ENCODE measurements at places on chromosomes 7 and 10.
A peak's percentile ranks its signal among the peaks of the same experiment; 100 is the strongest.

DNA sequence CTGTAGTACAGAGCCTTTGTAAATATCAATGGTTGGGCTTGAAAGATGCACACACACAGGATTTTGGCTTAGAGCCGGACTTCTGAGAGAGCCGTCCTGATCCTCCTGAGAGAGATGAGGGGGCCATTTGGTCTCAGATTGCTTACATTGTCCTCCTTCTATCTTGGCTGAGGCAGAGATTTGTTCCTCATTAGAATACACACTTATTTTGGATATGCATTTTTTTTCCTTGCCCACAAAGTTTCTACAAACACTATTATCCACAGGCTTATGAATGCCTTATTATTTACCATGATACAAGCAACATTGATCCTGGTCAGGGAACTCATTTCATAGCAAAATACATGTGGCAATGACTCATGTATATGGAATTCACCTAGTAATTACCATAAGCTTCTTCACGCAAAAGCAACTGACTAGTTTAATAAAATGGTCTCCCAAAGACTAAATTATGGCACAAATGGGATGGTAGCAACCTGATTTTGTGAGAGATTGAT is 175.3 kb downstream of the MDFIC start:
- DNase-seq: no peak

DNA sequence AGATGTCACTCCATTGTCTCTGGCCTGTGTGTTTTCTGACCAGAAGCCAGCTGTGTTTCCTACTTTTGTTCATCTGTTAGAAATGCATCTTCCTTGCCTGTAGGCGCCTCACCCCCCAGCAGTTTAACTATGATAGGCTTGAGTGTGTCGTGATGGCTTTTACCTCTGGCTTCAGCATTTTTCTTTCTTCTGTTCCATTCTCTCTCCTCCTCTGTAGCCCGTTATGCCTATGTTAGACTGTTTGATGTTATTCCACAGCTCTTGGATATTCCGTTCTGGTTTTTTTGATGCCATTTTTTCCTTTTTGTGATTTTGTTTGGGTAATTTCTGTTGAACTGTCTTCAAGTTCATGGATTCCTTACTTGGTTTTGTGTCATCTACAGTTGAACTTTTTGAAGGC is 17.9 kb downstream of the MMP21 start:
- no peak for DNase-seq

- DNase-seq: no peak
These were observed 27.3 kb upstream of the ANK3 start for GRCh38 chr10:60417024-60417423.

DNA sequence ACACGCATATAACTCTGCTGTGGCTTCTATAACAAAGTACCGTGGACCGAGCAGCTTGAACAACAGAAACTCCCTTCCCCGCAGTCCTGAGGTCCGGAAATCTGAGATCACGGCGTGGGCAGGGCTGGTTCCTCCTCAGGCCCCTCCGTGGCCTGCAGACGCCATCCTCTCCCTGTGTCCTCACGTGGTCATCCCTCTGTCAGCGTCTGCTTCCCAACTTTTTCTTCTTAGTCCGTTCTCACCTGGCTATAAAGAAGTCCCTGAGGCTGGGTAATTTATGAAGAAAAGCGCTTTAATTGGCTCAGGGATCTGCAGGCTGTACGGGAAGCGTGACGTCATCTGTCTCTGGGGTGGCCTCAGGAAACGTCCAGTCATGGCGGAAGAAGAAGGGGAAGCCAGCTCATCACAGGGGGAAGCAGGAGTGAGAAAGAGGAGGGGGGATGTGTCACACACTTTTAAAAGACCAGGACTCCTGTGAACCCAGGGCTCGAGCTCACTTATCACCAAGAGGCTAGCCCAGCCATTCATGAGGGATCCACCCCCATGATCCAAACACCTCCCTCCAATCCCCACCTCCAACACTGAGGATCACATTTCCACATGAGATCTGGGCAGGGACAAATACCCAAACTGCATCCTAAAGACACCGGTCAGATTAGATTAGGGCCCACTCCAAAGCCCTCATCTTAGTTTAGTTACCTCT is 91.2 kb upstream of the INSIG1 start:
- peak; percentile 83 for DNase-seq

- no peak for DNase-seq
These were observed 819.1 kb downstream of the GRID1 start for GRCh38 chr10:85547460-85548023.

DNA sequence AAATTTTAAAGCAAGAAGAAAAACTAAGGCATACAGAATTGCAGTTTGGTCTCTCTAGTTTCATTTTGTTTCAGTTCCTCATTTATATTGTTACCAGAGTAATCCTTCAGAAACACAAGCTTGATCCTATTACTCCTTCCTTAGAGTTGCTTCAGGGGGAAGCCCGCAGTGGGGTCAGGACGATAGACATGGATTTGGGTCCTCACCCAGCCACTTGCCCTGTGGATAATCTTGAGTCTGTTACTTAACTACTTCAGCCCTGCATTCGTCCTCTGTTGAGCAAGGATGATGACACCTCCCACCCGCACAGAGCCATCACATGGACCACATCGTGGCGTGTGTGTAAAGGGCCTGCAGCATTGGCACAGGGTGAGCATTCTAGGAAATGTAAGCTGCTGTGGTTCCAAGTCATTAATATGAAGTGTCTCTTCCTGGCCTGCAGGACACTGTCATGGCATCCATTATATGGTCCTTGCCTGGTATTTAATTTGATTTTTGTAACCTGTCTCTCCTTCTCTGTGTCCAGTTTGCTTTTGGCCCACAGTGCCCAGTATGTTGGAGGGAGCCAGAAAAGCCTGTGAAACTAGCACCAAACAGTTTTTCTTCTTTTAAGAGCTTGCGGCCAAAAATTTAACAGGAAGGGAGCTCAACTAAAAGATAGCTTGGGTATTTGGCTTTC is 111.2 kb downstream of the EEPD1 start:
- peak; percentile 80 for DNase-seq

GRCh38 chr7:77326131-77326530 is 90.0 kb downstream of the GSAP start:
- DNase-seq: no peak

DNA sequence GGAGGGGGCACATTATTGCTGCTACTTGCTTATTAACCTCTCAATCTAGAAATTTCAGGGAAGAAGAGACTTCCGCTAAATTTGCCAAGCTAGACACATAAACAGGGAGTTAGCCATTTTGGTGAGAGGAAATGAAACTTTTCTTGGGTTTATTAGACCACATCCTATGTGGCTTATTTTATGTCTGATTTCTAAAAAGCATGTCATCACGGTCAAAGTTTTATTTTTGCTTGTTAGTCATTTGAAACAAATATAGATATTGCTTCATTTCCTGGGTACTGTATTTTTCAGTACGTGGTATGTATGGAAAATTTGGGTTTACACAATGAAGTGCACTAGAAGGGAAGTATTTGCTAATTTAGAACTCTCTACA is 144.1 kb downstream of the TCF7L2 start:
- no peak for DNase-seq

DNA sequence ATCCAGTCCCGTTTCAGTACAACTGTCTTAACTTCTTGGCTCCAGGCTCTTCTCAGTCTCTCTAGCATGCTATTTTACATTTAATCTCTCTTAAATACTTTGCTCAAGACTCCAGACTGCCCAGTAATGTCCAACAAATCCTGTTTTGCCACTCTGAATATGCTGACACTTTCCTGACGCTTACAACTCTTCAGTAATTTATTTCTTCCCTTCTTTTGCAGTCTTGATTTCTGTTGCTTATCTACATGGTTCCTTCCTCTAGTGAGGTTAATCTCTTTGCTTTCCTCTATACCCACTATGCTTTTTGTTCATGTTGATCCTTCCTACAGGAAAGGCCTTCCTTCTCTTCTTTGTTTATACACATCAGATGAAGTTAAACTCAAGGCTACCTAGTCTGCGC is 23.7 kb downstream of the UMAD1 start:
- no peak for DNase-seq

DNA sequence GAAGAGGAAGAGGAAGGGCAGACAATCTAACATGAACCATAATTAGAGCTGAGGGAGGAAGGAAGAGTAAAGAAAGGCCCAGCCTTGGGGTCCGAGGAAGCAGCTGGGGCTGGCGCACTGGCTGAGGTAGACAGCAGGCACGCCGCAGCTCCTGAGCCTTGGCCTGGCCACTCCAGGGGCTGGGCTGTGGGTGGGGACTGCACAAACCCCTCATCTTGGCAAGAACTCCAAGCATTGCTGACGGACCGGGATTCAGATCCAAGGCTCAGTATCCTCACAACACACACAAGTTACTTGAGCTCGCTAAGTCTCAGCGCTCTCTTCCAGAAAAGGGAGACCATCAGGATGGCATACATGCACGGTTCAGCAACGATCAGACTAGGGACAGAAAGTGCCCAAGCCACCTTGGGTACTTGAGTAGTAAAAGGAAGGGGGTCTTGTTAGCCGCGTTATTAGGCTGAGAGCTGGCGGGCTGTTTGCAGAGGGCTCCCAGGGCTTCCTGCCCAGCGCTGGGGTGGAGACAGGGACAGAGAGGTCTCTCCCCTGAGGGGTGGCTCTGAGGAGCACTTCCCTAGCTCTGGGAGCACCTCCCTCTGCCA is 4.5 kb downstream of the TNS3 start:
- no peak for DNase-seq

DNA sequence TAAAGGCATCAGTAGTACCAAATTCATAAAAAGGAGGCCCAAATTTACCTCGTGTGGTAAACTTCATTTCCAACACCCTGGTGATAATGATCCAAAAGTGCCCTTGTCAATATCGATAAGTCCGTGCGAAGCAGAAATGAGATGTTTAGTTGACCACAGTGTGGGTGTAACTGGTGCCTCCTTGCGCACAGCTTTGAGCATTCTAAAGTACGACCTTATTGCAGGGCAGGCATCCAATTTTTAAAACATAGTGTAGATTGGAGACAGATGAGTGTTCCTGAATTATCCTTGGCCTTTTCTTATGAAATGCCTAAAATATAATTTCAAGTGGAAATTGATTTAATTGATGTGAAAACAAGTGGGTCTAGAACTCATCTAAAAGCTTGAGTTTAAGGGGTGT is 248.4 kb downstream of the TRIL start:
- no peak for DNase-seq

- DNase-seq: no peak
These were observed 26.0 kb upstream of the HIBADH start for GRCh38 chr7:27688646-27689045.

- DNase-seq: no peak
These were observed 274.1 kb downstream of the ZEB1 start for GRCh38 chr10:31593124-31593523.

- no peak for DNase-seq
These were observed 178.0 kb upstream of the IGFBP3 start for GRCh38 chr7:46099076-46099475.

GRCh38 chr7:116426428-116427156 is 72.9 kb upstream of the CAV2 start:
- no peak for DNase-seq

DNA sequence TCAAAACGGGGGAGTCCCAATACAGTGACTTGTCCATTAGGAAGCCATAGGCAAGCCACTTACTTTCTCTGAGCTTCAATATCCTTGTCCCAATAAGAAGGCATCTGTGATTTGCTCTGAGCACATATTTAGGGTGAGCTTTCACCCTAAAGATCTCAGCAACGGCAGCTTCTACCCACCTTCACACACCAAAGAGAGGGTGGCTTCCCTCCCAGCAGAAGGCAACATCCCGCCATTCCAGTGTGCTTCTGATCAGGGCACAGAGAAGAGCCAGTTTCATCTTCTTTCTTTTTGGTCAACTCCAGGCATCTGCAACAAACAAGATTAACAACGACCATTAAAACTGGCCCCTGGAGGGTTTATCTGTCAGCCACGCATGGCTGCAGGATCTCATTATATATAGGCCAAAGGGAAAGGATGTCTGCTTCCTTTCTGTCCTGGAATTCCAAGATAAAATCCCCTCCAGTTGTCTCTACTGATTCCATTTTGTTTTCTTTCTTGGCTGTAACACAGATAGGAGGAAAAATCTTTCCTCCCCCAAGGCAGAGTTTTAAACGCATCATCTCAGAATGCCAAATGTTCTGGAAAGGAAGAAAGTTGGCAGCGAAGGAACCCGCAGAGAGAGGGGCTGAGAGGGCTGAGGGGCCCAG is 491 bp upstream of the SH2D4B start:
- no peak for DNase-seq

DNA sequence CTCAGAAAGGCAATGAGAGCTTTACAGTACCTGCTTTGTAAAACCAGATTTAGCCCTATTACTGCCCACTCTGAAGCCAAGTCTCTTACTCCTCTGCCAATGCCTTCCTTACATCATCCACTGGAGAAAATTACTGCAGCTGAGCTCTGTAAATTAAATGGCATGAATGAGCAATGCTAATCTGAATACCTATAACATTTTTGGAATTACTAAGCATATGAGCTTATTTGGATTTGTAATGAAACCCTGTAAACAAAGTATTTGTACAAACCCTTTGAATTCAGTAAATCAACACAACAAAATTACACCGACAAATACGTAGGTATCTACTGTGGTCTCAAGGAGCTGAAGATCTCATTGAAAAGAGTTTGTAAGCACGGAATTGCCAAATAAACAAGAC is 12.1 kb upstream of the CCNY start:
- no peak for DNase-seq

GRCh38 chr7:34198231-34198641 is 292.9 kb downstream of the BMPER start:
- no peak for DNase-seq

DNA sequence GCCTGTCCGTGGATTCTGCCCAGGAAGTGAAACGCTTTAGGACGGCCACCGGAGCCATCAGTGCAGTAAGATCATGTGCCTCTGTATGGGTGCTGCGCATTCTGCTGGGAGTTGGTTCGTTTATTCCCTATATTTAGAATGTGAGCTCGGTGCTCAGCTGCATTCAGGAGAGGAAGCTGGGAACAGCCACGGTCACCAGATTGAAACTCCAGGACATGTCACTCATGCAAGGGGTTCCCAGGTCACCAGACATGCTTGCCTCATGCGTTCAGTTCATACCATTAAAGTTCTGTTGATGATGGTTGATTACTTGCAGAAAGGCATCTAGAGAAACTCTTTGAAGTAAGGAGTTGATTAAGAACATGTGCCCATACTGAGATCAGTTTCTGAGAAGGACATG is 78.1 kb downstream of the TRRAP start:
- no peak for DNase-seq

- no peak for DNase-seq
These were observed 98.6 kb downstream of the MYOF start for GRCh38 chr10:93383562-93383981.

- no peak for DNase-seq
These were observed 552.1 kb downstream of the TFEC start for GRCh38 chr7:115478426-115478825.

- peak; percentile 82 for DNase-seq
These were observed 8.8 kb upstream of the INTS1 start for GRCh38 chr7:1512781-1513656.

GRCh38 chr10:5206799-5207198 is 10.2 kb downstream of the AKR1C4 start:
- DNase-seq: no peak

DNA sequence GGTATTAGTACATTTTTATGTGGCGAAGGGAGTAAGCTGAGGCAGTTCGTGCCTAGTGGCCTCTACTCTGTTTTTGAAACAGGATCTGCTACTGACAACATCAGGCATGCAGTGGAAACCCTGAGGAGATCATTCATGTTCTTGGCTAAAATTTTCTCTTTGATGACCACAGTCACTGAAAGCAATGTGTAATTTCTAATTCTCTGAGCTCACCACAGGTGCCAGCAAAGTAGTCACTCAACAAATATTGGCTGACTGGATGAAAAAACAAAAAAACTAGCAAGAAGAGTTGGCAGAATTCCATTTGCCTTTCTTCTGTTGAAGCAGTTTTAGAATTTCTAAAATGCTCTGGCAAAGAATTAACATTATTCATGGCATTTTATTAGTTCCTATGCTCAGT is 176.5 kb upstream of the KCTD7 start:
- no peak for DNase-seq

All from HL-60 (cell line).